GM12892 (cell line): ENCODE measurements at places on chromosomes 7 and 10.

DNA sequence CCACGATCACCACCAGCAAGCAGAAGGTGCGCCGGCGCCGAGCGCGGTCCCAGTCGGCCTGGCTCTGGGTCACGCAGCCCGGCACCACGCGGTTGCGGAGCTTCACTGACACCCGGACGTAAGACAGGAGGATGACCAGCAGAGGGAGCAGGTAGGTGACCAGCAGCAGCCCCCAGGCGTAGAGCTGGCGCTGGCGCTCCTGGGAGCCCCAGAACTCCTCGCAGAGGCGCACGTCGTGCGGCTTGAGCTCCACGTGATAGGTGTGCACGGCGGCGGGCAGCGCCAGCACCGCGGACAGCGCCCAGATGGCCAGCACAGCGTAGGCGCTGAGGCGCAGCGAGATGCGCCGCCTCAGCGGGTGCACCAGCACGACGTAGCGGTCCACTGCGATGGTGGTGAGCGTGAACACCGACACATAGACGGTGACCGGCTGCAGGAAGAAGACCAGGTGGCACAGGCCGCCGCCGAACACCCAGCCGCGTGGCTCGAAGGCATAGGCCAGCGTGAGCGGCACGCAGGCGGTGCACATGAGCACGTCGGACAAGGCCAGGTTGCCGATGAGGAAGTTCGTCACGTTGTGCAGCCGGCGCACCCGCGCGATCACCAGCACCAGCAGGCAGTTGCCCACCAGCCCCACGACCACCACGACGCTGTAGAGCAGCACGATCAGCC lies 920 bp downstream of the PRLHR start:
- peak; percentile 25 for DNase-seq

GRCh38 chr10:74213571-74214162 lies 62.6 kb downstream of the ADK start:
- no peak for DNase-seq

DNA sequence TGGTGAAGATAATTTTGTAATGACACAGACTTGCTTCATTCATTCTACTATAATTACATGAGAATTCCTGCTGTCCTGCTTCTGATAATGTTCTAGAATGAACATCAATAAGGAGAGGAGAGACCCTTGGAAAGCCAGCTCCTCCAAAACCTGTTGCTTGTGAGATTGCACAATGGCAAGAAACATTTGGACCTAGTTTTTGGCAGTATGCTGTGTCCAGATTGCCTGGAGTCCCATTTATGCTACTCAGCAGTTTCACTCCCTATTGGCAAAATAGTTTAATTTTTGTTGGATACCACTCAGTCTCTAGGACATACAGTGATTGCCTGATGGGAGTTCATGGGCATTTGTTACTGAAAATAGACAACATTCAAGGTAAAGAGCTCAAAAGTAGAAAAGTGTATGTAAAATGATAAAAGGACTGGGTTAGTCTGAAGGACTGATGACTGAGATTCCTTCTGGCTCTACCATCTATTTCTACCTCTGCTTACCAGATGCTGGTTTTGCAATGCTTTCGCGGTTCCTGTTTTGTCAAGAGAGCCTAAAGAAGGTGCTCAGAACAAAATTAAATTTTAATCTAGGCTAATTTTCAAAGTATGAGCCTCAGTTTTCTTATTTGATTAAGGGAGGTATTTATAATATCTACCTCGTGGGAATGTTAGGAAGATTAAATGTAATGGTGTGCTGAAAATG lies 8.0 kb upstream of the ACTR3B start:
- no peak for DNase-seq

DNA sequence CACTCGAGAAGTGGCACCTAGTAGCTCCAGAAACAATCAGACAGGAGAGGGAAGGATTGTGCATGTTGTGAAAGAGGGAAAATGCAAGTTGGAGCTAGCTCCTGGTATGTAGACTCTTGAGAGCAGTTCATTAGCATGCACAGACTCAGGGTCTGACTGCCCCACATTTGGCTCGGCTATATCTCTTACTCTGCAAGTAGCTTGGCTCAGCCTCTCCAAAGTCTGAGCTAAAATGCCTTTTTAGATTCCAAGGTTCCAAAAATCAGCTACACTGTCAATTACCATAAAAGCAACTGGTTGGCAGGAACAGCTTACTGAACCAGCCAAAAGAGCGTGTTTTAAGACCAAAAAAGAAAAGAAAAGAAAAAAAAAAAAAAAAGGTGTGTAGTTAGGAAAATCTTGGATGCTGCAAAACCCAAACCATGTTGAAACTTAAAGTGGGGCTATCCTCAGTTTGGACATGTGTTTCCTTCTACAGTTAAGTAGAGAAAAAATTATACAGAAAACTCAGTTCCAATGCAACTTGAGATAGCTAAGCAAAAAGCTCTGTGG lies 65.5 kb downstream of the MKX start:
- DNase-seq, result no peak

DNA sequence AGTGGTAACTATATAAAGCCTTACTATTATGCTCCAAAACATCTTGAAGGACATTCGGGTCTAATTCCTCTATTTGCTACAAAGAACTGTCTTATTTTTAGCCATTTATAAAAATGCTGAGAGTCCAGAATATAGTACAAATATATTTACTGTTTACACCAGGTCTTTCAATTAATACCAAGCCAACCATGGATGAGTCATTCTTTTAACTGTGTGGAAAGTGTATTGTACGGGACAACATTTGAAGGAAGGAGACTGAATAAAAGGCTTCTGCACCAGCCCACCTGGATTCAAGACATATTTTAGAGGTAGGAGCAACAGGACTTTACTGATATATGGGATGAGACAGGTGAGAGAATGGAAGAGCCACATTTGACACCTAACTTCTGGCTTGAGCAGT lies 35.4 kb downstream of the MASTL start:
- DNase-seq, result no peak

DNA sequence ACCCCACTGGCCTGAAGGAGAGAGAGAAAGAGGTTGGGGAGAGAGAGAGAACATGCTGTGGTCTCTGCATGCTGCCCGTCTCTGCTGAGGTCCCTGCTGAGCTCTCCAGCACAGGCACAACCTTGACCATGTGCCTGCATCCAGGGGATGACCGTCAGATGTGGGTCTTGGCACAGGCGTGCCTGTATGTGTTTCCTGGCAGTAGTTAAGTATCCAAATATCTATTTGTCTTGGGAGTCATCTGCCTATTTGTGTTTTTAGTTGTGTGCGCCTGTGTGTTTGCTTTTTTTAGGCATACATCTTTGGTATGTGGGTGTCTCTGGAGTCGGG lies 1.9 kb upstream of the UNC5B start:
- no peak for DNase-seq

DNA sequence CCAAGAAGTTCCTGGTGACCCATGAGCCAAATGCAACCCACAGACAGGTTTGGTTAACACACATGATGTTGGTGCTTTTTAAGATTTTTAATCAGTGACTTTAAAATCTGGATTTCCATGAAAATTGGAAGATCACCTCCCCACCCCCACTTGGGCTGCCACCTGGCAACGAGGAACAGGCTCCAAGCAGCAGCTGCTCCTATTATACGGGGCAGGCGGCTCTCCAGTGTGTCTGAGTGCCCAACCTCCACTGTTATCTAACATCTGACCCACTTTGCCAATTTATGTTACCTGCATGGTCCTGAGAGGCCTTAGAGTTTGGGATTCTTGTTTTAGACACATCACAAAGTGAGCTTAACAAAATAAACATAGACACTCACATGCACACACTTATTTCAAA lies 56.4 kb downstream of the SGMS1 start:
- DNase-seq, result no peak

GRCh38 chr10:12783293-12783692 lies 218.2 kb downstream of the CCDC3 start:
- DNase-seq, result no peak

GRCh38 chr7:130476297-130477150 lies 15.4 kb upstream of the MEST start:
- DNase-seq, result no peak

DNA sequence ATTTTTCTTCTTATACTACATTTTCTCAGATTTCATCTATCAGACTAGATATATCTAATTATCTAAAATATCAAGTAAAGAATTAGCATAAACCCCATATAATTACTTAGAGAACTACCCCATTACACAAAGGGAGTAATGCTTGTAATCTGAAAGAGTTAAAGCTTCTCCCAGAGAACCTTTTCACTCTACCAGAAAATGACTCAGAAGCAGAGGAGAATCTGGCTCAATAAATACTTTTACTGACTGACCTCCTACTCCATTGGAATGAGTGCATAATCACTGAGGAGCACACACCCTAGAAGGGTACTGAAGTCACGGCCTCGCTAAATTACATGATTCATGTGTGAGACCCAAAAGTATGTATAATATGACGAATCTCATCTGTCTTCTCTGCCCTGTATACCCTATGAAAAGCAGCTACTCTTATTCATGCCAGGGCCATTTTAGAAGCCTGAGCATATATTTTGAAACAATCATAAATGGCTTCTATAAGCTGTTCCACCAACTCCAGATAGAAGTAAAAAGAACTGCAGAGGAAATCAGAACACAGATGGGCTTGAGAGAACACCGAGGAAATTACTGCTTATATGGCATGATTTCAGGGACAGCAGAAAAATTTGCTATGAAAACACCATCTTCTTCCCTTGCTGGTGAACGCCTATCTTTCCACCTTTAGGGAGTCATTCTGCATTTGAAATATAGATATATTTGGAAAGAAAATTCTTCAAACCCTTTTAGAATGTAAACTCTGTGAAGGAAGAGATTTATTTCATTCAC lies 32.7 kb downstream of the DNMBP start:
- no peak for DNase-seq
